ENCODE measurements at places on chromosomes 12 and 14. TPM values are rescaled to one million over a fixed set of nuclear protein-coding genes. Genes with fewer than 3 reads are reported as not detected.

RALGAPA1 gene
- 38.5 TPM for total RNA-seq

RHEBL1 gene
- total RNA-seq, result not detected

RAP1B gene
- total RNA-seq, result 211 TPM

CCDC184 gene
- 0.33 TPM for total RNA-seq

BIN2 gene
- not detected for total RNA-seq

RNASE7 gene
- not detected for total RNA-seq

CLMN gene
- total RNA-seq, result 1.5 TPM

PRB2 gene
- total RNA-seq, result not detected

Measured in smooth muscle cell of trachea (primary cell).